Foreskin keratinocyte (primary cell): ENCODE measurements at places on chromosomes 13 and 19.

GRCh38 chr13:36288794-36289391, 8.7 kb downstream of the CCDC169 start:
- DNase-seq, result no peak

DNA sequence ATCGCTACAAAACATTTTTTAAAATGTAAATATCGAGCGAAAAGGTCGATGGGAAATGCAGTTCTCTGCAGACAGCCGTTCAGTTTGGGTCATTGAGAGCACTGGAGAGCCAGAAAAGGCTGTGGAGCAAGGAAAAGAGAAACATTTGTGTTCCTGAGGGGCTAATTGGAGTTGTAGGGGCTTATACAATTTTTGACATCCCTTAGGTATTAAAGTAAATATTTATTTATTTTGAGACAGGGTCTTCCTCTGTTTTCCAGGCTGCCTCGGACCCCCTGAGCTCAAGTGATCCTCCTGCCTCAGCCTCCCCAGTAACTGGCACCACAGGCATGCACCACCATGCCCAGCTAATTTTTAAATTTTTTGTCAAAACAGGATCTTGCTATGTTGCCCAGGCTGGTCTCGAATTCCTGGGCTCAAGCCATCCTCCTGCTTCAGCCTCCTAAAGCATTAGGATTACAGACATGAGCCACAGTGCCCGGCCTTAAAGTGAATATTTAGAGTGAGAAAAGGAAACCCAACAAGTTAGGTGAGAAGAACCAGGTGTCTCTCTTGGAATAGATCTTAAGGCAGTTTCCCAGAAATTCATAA, 825 bp upstream of the YIF1B start:
- DNase-seq, result no peak

GRCh38 chr13:60696602-60697001, 299.6 kb downstream of the TDRD3 start:
- DNase-seq, result no peak

DNA sequence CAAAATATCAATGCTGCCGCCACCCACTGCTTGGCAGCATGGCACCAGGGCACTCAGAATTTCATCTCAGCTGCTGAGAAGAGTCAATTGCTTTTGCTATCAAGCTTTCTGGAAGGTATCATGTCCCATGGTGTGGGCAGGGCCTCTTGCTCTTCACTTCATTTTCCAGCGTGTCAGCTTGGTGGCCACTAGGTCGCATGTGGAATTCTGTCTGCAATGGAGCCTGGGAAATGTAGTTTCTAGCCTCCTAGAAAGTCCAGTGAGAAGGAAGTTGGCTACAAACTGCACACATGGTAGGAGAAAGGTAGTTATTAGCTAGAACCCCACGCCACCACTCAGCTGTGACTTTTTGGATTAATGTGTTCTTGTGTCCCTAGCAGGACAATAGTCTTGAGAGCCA, 105.3 kb downstream of the MYO16 start:
- DNase-seq, result no peak

DNA sequence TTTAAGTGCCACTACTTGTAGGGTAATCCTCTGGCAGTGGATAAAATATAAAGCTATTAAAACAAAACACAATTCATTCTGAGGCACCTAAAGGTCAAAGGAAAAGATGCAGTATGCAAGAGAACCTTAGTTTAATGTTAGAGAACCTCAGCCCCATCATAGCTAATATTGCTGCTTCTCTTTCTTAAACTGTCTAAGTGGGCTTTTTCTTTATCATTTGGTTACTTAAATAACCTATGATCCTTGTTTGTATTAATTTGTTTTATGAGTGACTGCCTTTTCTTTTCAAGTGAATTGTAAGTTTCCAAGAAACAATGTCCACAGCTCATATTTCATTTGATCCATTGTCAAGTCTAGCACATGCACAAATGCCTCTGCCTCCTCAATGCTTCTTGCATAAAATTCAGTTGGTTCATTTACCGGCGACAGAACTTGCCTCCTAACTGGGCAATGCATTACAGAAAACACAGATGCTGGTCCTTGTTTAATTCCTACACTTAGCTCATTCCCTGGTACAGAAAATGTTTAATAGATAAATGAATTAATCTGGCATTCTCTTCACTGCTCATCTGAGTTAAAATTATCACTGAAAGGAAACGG, 1049.8 kb downstream of the OLFM4 start:
- DNase-seq, result no peak

- no peak for DNase-seq
Observed at GRCh38 chr19:6352381-6353165, 8.8 kb upstream of the CLPP start.

DNA sequence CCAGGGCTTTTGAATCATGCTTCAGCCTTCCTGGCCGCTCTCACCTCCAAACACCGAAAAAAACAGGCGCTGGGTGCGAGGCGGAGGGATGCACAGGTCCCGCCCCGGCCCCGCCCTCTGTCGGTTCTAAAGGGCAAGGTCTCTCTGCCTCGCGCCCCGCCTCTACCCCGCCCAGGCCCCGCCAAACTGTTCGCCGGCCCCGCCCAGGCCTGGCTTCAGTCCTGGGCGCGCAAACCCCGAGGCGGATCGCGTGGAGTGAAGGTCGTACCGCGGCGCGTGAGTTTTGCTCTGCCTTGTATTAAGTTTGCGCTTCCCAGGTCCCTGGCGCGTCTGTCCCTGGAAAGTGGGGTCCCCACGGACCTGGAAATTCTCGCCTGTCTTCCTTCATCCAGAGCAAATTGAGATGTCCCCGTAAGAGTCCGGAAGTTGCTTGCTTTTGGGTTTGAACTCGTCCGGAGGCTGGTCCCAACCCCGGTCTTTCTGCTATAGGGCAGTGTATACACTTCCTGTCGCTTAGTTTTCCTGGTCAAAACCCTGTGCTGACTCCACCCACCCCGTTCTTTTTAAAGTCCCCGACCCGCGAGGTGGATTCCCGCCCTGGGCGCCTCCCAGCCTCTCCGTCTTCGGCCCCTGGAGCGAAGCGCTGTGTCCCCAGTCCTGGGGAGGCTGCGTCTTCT, 8.4 kb downstream of the ZNF808 start:
- DNase-seq, result peak; percentile 78

- no peak for DNase-seq
Observed at GRCh38 chr19:6712692-6713670, 7.5 kb downstream of the C3 start.

DNA sequence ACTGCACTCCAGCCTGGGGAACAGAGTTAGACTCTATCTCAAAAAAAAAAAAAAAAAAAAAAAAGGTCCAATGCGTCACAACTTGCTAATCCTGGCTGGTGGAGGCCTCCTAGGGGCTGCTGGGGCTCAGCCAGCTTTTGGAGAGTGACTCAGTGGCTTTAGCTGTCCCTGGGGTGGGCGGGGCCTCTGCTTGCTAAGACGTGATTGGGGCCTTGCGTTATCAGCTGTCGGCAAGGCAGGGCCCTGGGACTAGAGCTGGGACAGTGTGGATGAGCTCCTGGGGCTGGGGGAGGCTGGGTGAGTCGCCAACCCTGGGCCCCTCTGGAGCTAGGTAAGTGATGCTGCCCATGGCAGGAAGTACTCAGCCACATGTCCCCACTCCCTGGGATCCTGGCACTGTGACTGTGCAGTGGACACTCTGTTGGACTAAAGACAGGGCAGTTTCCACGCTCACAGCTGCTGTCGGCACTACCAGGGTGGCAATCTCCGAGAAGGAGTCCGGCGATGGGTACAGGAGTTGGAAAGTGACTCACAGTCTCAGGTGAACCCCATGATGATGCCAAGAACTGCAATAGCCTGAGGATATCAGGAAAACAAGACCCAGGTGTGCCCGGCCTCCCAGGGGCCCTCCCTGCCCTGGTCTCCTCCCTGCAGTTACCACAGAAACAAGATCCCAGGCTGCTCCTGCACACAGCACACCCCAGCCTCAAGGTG, 32.2 kb downstream of the F2RL3 start:
- DNase-seq, result peak; percentile 94

DNA sequence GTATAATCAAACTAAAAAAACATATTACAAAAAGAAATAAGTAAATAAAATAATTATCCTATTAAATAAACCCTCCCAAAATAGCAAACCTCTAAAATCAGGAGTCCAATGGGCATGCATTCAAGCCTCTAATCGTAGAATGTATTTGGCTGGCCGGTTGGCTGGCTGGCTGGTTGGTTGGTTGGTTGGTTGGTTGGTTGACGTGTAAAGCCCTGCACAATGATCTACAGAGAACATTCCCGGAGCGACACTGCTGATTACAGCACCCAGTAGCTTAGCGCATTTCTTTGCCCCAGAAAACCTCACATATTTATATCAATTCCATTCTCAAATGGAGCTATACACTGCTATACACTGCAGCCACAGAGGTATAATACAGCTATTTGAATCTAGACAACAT, 65.6 kb downstream of the SACS start:
- DNase-seq, result no peak

GRCh38 chr19:51124729-51125128, at the start of gene SIGLEC9:
Gene SIGLEC9, plus strand, starts transcription at chr19:51124906. Its CDS starts 69 bp downstream, at chr19:51124975.
- DNase-seq, result no peak

DNA sequence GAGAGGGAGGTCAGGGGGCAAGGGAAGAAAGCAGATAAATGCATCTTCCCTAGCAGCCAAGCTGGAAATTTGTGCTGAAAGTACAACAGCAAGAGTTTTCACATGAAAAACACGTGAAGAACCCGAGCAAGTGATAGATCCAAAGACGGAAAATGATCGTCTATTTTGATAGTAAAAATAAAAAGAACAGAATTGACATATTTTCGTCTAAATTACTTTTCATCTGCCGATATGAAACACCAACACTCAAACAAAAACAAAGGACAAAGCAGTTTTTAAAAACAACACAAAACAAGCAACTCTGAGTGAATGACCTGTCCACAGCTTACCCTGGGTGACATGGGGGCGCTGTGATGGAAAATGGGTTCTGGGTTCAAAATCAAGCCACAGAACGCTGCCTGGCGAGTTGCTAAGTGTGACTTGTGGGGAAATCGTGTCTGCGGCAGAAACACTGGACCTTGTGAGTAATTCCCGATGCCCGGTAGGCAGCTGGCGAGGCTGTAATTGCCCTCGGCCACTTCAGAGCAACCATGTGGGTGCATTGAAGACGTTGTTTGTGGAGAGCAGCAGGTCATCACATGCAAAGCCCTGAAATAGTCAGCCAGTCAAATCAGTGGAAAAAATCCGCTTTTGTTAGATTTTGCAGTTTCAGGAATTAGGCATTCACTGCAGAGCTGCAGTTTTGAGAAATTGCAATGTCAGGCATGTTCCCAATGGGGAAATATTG, 7.4 kb downstream of the SOX1 start:
- no peak for DNase-seq

DNA sequence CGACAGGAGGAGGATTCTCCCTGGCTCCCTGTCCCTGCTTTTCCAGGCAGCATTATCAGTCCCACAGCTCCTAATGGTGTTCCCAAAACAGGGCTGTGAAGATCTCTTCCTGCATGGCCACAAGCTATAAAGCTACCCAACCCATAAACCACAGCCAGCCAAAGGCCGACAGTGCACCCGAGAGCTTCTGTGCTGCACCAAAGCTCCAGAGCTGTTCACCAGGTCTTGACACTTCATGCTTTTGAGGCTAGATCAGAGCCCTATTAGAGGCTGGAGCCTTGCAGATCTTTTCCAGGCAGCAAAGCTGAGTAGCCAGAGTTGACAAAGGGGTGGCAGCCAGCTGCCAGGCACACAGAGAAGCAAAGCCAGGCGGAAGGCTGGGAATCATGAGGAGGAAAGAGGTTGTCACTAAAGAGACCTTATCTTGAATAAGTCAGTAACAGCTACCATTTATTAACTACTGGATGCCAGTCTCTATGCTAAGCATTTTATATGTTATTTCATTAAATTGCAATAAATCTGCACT, 180.4 kb downstream of the KATNAL1 start:
- no peak for DNase-seq

DNA sequence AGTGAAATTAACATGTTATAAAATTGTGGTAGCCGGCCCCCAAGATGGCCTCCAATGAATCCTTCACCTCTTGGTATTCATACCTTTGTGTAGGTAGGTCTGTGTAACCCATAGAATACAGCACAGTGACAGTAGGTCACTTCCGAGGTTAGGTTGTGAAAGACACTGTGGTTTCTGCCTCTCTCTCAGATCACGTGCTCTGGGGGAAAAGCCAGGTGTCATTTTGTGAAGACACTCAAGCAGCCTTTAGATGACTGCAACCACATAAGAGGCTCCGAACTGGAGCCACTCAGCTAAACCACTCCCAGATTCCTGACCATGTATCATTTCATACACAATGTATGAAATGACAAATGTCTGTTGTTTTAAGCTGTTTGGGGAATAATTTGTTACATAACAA, 9.8 kb upstream of the USPL1 start:
- DNase-seq, result peak; percentile 9

- no peak for DNase-seq
Observed at GRCh38 chr13:97438856-97439595, 5.1 kb downstream of the RAP2A start.

- DNase-seq, result no peak
Observed at GRCh38 chr13:43631106-43631505, 155.7 kb downstream of the ENOX1 start.

GRCh38 chr13:111327730-111328573, 7.5 kb downstream of the TEX29 start:
- DNase-seq, result no peak

- DNase-seq, result no peak
Observed at GRCh38 chr19:13997631-13997962, 8.5 kb downstream of the RFX1 start.

DNA sequence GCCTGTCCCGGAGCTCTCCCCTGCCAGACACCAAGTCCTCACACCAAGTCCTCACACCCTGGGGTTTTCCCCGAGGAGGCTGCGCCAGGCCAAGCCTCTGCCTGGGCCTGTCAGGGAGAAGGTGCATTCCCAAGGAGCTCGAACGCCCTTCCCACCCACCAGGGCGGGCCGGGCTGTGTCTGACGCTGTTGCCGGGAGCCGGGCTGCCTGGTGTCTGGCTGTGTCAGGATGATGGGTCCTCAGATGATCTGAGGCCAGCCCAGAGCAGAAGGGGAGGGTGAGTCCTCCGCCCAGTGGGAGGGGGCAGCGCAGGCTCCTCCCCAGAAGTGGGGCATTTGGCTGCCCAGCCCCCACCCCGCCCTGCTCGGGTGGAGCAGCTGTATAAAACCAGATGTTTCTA, 2.3 kb upstream of the HAS1 start:
- DNase-seq, result peak; percentile 97

DNA sequence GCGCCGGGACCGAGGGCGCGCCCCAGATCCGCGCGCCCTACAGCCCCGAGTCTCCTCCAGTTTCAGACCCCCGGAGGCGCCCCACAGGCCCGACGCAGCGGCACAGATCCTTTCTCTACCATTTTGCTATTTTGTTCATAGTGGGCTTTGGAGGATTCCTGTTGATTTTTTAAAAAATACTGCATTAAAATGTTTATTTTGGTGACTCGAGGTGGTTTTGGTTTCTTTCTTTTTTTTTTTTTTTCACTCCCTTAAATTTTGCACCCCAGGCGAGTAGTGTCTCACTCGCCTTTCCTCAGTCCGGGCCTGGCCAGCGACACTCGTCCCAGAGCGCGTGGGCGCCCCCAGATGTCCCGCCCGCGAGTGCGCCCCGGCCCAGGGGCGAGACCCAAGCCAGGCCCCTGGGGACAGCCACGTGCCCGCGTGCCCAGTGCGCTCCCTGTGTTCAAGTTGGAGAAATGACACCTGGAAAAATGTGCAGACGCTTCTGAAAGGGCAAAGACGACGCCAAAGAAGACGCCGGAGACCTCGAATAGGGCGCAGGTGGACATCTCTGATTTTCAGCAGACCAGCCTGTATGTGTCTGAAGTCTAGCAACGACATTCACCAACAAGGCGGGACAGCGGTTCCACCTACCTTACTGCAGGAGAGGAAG, 471 bp upstream of the INSR start:
- DNase-seq, result peak; percentile 33
